ENCODE measurements at places on chromosomes 7 and 10. TPM values are rescaled to one million over a fixed set of nuclear protein-coding genes. Genes with fewer than 3 reads are reported as not detected.

The GRK5 gene
- total RNA-seq, result 9.2 TPM

The CFAP70 gene
- total RNA-seq, result 0.29 TPM

The ACBD7 gene
- 3.7 TPM for total RNA-seq

The CHST15 gene
- total RNA-seq, result 12.7 TPM

The TEX36 gene
- total RNA-seq, result not detected

The DPP6 gene
- total RNA-seq, result not detected

The LLCFC1 gene
- not detected for total RNA-seq

The MYO1G gene
- total RNA-seq, result under 0.01 TPM

The ANKRD61 gene
- total RNA-seq, result not detected

The LMBR1 gene
- total RNA-seq, result 34.6 TPM

The ZC3HAV1L gene
- total RNA-seq, result 9.2 TPM

The CYP51A1 gene
- 264 TPM for total RNA-seq

The SPDYE9 gene
- not detected for total RNA-seq

The MINDY4 gene
- total RNA-seq, result 8.5 TPM

The COL28A1 gene
- under 0.01 TPM for total RNA-seq

The ATXN7L1 gene
- total RNA-seq, result 3.7 TPM

The WIPF3 gene
- total RNA-seq, result not detected

The TECTB gene
- not detected for total RNA-seq

The PRSS37 gene
- total RNA-seq, result not detected

The PTPRN2 gene
- total RNA-seq, result 1.1 TPM

The CFAP58 gene
- not detected for total RNA-seq

The CASP2 gene
- 7.2 TPM for total RNA-seq

The RSPH10B2 gene
- total RNA-seq, result not detected

The GIMAP8 gene
- total RNA-seq, result not detected

The SLC26A3 gene
- not detected for total RNA-seq

The RALA gene
- 16.7 TPM for total RNA-seq

The CCDC3 gene
- not detected for total RNA-seq

The SLC25A13 gene
- 10.4 TPM for total RNA-seq

The PLAU gene
- total RNA-seq, result 14.9 TPM

The CALHM3 gene
- not detected for total RNA-seq

The IGF2BP3 gene
- 20.2 TPM for total RNA-seq

The PRKCQ gene
- not detected for total RNA-seq

The SFTPA1 gene
- not detected for total RNA-seq

The RPP38 gene
- 14.0 TPM for total RNA-seq

The PNLIP gene
- total RNA-seq, result not detected

The ADAM12 gene
- 16.7 TPM for total RNA-seq

The GLI3 gene
- total RNA-seq, result 3.9 TPM

The SNX10 gene
- 0.53 TPM for total RNA-seq

The PNLIPRP2 gene
- not detected for total RNA-seq

The DENND2A gene
- 3.4 TPM for total RNA-seq

The PLCE1 gene
- 3.5 TPM for total RNA-seq

The DKK1 gene
- total RNA-seq, result 267 TPM

The SORCS1 gene
- total RNA-seq, result not detected

The C7orf57 gene
- total RNA-seq, result 0.18 TPM

The IQUB gene
- 0.53 TPM for total RNA-seq

The CNTNAP2 gene
- total RNA-seq, result 0.58 TPM

The PLEKHS1 gene
- total RNA-seq, result not detected

The PTPN12 gene
- total RNA-seq, result 28.9 TPM

The CTAGE8 gene
- total RNA-seq, result 0.29 TPM

The SHH gene
- total RNA-seq, result not detected

All from myometrial cell (primary cell).